Kidney capillary endothelial cell (primary cell): ENCODE measurements at places on chromosomes 2 and 18.

- DNase-seq, result no peak
Observed at GRCh38 chr2:63738019-63738418, 103.7 kb upstream of the UGP2 start.

DNA sequence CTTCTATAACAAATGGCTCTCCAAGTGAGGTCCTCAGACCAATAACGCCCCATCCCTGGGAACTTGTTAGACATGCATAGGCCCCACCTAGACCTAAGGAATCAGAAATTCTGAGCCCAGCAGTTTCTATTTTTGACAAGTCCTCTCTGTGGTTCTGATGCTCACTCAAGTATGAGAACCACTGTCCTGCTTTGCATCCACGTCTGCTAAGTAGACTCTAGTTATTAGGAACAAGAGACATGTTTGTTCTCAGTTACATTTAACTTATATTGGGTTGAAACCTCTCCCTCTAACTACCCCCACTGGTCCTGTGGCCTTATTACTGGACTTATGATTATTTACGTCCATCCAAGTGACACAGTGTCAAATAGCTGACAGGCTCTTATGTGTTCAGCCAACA lies 70.3 kb downstream of the TMEM17 start:
- DNase-seq, result no peak

- DNase-seq, result no peak
Observed at GRCh38 chr18:25454270-25454659, 102.3 kb upstream of the ZNF521 start.

DNA sequence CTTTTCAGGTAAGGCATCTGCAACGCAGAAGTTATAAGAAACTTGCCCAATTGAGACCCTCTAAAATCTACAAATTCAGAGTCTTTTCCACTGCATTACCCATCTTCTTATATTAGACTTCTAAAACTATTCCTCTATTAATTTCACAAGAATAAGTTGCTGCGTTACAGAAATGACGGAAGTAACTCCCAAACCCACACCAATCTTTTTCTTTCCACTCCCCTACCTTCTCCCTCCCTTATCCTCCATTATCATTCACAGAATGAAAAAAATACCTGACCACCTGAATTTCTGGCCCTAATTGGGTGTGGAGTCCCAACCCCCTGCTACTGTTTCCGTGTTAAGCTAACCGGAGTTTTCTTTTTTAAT lies 689 bp downstream of the RPRD1A start:
- peak; percentile 16 for DNase-seq

GRCh38 chr2:126600742-126601141 lies 55.2 kb upstream of the GYPC start:
- DNase-seq, result no peak

- peak; percentile 78 for DNase-seq
Observed at GRCh38 chr2:206915121-206915520, 24.2 kb upstream of the CPO start.

DNA sequence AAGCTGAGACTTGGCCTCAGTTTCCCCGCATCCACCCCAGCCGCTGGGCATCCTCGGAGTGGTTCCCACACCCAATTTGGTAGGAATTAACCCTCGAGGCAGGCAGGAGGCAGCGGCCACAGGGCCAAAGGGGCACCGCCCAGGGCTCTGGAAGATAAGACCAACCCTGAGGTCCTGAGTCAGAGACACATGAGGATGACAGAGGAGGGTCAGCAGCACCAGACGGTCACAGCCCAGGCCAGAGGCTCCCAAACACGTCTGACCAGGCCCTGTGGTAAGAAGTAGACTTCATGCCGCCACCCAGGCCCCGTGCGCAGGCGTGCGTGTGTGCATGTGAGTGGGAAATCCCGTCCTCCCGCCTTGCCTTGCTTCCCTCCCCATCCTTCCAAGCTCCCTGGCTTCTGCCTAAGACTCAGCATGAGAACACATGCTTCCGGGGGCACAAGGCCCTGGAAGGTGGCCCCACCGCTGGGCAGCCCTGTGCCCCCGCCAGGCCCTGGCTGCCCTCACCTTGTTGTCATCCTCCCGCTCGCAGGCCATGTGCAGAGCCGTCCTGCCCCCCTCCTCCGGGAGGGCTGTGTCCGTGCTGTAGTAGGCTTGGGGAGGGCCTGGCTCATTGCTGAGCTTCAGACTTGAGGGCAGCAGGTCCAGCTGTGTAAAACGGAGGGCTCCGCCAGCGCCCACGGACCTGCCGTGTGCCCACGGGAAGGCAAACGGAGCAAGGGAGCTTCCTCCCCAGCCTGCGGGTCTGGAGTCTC lies 46.3 kb downstream of the ANKMY1 start:
- no peak for DNase-seq

DNA sequence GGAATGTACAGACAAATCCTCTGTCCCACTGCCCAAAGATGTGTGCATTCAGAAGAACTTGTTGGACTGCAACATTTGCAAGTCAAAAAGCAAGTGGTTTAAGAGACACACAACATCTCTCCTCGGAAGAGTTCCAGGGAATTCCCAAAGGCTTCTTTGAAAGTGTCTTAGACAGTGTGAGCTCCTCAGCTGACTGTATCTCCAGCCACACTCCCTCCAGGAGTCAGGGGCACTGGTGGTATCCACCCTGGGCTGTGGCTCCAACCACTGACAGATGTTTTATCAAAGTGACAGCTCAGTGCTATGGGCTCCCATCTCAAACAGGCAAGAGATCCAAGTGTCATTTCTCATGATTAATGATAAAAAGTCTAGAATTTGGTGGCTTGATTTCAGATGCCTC lies 48.5 kb downstream of the ALK start:
- no peak for DNase-seq
